ENCODE measurements at places on chromosomes 12 and 14.
A peak's percentile ranks its signal among the peaks of the same experiment; 100 is the strongest.

- DNase-seq, result no peak
Observed at GRCh38 chr14:100552524-100553125, 34.6 kb downstream of the BEGAIN start.

DNA sequence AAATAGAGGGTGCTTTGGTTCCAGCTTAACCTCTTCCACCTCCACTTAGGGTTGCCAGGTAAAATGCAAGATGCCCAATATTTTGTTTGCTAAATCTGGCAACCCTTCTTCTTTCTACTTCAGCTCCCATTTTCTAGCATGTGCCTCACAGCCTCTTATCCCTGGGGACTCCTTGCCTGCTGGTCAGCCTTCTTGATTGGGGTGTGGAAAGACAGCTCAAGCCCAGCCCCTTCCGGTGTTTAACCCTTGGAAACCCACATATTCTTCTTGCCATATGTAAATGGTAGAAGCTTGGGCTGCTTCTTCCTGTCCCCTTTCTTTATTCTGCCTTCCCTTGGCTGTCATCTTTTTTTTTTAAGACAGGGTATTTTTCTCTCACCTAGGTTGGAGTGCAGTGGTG, 5.7 kb downstream of the SPIC start:
- no peak for DNase-seq

DNA sequence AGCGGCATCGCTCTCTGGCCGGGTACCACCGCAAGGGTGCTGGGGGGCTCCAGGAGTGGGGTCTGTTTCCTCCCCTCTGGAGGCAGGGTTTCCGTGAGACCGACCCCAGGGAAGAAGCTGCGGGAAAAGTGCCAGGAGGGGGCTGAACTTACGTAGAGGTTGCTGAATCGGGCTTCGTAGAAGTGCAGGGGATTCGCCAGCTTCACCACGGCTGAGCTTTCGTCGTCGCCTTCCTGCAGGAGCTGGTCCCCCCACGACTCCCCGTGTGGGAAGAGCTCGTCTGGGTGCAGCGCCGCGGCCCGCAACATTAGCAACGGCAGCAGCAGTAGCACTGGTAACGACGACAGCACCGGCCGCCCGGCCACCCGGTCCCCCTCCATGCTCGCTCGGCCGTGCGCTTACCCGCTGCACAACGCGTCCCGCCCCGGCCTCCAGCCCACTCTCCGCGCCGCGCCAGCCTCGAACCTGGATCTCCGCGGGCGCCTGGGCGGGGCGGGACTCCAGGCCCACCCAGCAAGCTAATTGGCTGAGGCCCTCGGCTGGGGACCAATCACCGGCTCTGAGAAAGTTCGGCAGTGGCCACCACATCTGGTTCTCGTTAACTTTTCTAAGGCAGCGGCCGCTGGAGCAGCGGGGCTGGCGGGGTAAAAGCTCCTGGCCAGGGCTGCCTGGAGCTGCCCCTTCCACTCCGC, at the start of gene NID2:
TSS of gene NID2 (minus strand) at position 445 of the 692 bp plus-strand sequence. CDS start at position 380, 65 bp downstream.
- DNase-seq, result peak; percentile 65

GRCh38 chr14:100819453-100819828, 6.5 kb upstream of the MEG3 start:
- no peak for DNase-seq

GRCh38 chr12:50647031-50647430, 116.9 kb upstream of the ATF1 start:
- DNase-seq, result no peak

DNA sequence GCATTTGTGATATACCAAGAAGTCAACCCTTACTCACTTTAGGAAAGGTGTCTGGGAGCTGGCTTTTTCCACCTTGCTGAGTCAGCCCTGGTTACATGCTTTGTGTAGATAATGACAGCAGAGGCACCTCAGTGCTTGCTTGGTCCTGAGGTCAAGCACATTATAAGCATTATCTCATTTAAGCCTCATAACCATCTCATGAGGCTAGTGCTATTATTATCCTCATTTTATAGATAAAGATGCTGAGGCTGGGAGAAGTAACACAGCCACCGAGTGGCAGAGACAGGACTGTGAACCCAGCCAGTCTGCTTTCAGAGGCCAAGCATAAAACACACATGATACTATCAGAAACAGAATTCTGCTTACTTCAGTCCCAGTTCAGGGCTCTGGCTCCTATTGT, 29.4 kb downstream of the MAX start:
- DNase-seq, result no peak

- DNase-seq, result no peak
Observed at GRCh38 chr12:98449584-98449983, 65.8 kb upstream of the TMPO start.

- DNase-seq, result no peak
Observed at GRCh38 chr12:13106666-13107065, 3.2 kb upstream of the GSG1 start.

DNA sequence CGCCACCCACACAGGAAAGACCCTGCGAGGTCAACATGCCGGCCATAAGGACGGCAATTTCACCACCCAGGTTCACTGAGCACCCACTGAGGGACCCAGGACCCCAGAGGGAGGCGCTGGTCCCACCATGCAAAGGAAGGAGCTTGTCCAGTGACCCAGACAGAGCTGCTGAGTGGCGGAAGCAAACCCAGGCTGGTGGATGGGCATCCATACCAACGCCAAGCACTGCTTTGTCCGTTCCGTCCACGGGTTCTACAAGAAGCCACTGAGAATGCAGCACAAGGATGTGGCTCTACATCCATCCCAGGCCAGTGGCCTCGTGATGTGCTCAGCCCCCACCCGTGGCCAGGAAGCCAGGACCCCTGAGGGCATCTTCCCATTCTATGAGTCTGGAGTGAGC, 23.8 kb upstream of the GOLGA3 start:
- no peak for DNase-seq

- no peak for DNase-seq
Observed at GRCh38 chr12:48419116-48419935, 53.0 kb upstream of the ANP32D start.

- DNase-seq, result no peak
Observed at GRCh38 chr12:4809013-4809448, 88.8 kb downstream of the GALNT8 start.

DNA sequence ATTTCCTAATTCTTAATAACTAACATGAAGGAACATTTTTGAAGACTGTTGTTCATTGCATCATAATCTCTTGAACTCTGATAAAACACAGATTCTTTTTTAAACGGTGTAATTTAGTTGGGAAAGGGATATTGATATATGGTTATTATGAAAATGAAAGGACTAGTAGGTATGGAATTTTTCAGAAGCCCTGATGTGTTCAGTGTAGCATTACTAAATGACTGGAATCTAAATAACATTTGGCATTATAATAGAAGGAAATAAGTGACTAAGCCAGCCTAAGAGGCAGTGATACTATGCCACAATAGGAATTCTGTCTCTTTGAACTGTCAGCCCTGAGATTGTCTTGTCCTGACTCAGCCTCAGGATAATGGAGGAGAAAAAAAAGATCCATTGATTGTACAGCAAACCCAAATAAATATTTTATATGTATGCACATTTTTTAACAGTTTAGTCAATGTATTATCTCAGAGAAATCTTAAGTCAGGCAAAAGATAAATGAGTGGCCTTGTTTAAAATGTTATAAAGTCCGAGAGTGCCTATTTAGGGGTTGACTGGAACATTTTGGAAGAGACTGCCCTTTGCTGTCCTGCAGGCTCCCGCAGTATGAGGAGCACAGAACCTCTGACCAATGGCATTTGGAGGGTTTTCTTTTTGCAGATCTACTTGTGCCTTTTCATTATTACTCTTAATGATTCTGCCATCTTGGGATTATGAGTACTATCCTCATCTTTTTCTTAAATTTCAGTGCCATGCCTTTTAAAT, 271.2 kb downstream of the EGLN3 start:
- DNase-seq, result no peak

DNA sequence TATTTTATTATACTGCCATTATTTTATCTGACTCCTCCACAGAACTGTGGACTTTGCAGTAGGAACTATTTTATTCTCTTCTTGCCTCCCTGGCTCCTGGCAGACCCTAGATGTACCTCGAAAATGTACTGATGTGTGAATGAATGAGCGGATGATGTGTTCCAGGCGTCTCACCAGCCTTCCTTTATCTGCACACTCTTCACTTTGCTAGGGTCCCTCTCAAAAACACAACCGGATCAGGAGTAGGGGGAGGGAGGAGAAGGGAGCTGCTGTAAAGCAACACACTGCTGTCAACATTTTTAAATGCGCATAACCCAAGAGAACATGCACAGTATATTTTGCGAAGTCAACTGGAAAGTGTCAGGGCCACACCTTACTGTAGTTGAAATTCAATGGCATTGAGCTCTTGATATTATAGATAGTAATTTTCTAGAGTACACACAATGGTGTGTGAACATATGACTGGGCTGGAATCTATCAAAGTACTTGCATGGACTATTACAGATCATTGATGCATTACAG, 36.3 kb downstream of the SRGAP1 start:
- DNase-seq, result no peak

- no peak for DNase-seq
Observed at GRCh38 chr14:103260629-103261124, 73.4 kb upstream of the EIF5 start.

GRCh38 chr14:100944052-100944451, 40.5 kb upstream of the RTL1 start:
- no peak for DNase-seq

DNA sequence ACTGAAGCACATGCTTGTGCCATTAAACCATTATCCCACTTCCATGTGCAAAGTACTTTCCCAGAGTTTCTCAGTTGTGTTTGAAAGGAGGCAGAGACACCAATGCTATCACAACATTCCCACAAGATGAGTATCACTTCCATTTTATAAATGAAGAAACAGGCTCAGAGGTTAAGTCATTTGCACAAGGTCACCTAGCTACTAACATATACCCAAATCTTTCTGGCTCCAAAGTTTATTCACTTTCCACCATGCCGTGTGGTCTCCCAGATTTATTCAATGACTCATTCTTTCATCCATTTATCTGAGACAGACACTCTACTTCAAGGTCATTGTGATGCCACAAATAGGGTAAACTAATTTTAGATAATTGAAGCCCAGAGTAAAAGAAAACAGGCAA, 9.4 kb downstream of the ART4 start:
- no peak for DNase-seq

DNA sequence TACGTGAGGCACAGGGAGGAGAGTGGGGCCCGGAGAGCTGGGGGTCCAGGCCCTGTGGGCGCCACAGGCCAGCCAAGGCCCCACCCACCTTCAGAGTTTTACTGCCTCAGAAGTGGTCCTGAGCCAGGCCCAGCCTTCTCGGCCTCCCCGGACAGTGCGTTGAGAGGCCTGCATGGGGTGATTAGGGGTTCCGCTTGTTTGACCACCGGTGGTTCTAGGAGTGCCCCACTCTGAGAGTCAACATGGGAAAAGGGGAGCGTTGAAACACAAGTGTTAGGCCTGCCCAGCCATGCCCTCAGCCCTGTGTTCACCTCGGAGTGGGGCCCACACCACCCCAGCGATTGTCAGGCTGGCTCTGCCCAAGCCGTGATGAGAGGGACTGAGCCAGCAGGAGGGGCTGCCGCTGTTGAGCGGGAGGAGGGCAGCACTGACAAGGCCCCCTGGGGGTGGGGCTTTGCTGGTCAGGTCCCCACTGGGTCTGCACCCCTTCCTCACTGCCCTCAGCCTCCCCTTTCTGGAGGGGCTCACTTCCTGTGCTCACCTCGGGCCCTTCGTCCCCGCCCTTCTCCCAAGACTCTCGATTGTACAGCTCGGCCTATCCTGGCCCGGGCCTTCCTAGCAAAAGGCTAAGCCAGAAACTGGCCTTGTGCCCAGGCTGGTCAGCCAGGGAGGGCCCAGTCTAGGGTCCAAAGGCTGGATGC, 4.8 kb downstream of the CKB start:
- DNase-seq, result no peak

GRCh38 chr14:66119606-66120231, 366.5 kb upstream of the CCDC196 start:
- no peak for DNase-seq
